ENCODE measurements at places on chromosomes 13 and 19.
A peak's percentile ranks its signal among the peaks of the same experiment; 100 is the strongest.

DNA sequence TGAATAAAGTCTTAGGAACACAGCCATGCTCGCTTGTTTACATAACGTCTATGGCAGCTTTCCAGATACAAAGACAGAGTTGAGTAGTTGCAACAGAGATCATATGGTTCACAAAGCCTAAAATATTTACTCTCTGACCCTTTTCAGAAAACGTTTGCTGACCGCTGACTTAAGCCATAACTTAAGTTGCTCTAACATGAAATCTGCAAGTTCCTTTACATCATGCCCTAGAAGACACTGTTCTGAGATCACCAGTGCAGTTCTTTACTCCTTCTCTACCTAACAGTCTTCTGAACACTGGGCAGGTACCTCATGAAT lies 166.4 kb downstream of the DCLK1 start:
- DNase-seq = no peak

DNA sequence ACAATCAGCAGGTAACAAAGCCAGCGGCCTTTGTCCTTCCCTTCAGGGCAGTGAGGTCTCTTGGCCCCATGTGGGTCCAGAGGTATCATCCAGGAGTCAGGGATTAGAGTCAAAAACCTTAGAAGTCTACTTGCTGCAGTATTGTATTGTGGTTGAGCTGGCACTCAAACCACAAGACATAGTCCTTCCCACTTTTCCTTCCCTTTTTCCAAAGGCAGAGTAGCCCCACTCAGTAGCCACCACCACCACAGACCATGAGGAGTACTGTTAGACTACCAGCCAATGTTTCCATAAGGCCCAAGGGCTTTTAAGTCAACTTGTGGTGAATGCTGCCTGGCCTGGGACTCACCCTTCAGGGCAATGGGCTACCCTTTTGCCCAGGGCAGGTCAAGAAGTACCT lies 27.1 kb upstream of the CCNA1 start:
- DNase-seq = no peak

GRCh38 chr19:6887316-6887715 lies at the start of gene ADGRE1:
ADGRE1 (plus strand) TSS chr19:6887579; CDS start chr19:6887609, 30 bp downstream.
- DNase-seq = no peak

GRCh38 chr13:28035146-28035782 lies 46.8 kb upstream of the URAD start:
- no peak for DNase-seq

- no peak for DNase-seq
Observed at GRCh38 chr19:32407004-32407992, 1.7 kb downstream of the DPY19L3 start.

DNA sequence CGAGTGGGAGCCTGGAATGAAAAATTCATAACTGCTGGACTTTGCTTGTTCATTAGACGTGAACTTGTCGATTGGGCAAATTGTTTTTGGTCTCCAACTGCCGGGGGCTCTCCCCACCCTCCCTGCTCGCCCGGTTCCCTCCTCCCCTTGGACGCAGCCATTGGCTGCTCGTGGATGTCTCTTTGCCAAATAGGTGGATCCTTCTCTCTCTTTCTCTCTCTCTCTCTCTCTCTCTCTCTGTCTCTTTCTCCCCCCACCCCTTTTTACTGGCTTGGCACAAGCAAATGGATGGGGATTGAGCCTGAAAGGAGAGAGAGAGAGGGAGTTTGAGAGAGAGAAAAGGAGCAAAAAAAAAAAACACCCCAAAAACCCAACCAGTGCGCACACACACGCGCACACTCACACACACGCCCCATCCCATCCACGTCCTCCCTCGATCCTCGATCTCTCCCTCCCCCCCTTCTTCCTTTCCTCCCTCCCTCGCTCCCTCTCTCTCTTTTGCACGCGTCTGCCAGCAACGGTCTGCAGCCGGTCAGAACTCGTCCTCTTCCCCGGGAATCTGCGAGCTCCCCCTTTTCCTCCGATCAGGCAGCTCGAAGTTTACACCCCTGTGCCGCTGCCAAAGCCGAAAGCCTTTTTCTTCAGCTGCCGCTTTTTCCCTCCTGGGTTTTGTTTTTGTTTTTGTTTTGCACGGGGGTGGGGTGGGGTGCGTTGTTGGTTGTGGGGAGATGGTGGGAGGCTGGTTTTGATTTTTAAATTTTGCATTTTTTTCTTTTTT lies 27.8 kb downstream of the NFIX start:
- DNase-seq = no peak

GRCh38 chr13:22800526-22801401 lies 380.0 kb upstream of the SGCG start:
- no peak for DNase-seq

GRCh38 chr13:27820524-27821482 lies 28.5 kb downstream of the GSX1 start:
- DNase-seq = no peak

- DNase-seq = no peak
Observed at GRCh38 chr19:54268936-54269335, 11.9 kb upstream of the LILRB5 start.

DNA sequence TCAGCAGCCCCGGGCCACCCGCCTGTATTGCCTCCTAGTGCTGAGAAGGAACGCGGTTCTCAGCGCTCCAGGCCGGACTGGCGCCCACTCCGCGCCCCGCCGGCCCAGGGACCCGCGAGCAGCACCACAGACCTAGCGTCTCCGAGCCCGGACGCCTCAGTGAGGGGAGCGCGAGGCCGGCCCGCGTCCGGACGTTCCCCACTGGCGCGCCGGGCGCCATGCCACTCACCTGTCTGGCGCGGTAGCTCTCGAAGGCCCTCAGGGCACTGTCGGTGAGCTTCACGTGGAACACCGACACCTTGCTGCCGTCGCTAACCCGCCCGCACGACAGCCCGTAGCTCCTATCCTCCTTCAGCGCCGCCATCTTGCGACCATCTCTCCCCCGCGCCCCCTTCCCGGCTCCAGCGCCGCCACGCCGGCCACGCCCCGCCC lies at the start of gene ELL:
Gene ELL, minus strand, starts transcription at position 379 of the 432 bp plus-strand sequence. Its CDS starts 15 bp downstream, at position 364.
- DNase-seq = no peak

DNA sequence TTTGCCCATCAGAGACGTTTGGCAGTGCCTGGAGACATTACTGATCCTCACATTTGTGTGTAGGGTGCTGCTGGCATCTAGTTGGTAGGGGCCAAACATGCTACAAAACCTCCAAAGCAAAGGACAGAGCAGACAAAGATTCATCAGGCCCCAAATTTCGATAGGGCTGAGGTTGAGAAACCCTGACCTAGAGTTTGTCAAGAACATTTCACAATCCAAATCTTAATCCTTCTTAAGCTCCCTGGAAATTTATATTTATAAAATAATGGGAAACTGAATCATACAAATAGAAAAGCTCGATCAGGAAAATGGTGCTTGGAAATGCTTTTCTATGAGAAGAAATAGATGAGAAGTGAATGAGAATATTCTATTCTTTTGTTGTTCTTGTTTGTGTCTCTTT lies 273.6 kb downstream of the DCT start:
- DNase-seq = no peak

DNA sequence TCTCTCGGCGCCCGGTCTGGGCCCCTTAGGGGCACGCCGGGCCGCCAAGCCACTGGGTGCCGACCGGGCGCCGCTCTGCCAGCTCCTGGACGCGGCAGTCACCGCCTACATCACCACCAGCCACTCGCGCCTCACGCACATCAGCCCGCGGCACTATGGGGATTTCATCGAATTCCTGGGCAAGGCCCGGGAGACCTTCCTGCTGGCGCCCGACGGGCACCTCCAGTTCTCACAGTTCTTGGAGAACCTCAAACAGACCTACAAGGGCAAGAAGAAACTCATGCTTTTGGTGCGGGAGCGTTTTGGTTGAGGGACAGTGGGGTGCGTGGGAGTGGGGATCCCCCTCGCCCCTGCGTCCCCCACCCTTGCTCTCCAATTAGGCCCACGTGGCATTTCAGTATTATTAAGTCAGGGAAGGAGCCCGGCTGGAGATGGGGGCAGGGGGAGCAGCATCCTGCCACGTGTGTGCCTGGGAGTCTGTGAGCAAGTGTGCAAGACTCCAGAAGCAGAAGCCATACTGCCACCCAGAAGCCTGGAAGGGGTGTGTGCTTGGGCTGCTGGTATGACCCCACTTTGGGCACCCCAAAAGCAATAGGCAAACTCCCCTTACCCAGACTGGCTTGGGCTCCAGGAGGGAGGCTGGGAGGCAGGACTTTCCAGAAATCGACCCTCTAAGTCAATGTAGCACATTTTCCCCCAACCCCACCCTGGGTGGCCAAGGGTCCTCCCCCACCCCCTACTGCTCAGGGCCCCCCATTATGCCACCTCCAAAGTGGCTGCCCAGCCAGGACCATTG lies 35.7 kb downstream of the ZSWIM4 start:
- DNase-seq = no peak

GRCh38 chr19:49441960-49442350 lies 628 bp upstream of the SLC17A7 start:
- no peak for DNase-seq

GRCh38 chr13:44089452-44089851 lies 209.7 kb downstream of the LACC1 start:
- no peak for DNase-seq

DNA sequence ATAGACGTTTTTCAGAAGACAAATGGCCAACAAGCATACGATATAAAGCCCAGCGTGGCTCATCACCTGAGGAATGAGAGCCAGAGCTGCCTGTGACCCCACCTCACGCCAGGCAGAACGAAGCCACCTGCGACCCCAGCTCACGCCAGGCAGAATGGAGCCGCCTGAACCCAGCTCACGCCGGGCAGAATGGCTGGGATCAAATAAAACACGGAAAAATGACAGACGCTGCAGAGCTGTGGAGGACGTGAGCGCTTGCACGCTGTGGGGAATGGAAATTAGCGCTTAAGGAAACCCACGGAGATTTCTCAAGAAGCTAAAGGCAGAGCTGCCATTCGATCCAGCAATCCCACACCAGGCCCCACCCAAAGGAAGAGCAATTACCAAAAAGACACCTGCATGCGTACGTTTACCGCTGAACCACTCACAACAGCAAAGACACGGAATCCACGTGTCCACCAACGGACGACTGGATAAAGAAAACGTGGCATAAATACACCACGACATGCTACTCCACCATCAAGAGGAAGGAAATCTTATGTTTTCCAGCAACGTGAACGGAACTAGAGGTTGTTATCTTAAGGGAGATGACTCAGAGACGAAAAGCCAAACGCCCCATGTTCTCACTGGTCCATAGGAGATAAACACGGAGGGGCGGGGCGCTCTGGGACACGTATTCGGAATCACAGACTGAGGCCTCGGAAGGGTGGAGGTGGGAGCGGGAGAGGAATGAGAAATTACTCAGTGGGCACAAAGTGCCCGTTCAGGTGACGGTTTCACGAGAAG lies 30.7 kb upstream of the C13orf46 start:
- DNase-seq = no peak

DNA sequence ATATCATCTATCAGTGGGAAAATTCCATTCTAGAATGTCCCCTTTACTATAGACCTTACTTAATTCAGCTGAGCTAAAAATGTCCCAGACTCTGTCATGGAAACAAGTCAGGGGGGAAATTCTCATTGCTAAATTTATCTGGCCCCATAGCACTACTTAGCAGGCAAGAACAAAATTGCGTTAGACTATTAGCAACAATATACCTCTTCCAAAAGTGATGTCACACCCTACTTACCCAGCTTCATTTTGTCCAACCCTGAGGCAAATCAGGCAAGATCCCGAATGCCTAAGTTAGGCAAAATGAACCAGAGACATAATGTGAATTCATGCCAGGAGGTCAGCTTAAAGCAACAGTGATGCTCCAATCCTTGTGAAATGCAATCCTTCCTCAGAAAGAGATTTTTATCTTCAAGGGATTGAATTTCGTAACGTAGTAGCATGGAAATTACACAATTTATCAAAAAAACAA lies 93.7 kb downstream of the FRY start:
- no peak for DNase-seq

DNA sequence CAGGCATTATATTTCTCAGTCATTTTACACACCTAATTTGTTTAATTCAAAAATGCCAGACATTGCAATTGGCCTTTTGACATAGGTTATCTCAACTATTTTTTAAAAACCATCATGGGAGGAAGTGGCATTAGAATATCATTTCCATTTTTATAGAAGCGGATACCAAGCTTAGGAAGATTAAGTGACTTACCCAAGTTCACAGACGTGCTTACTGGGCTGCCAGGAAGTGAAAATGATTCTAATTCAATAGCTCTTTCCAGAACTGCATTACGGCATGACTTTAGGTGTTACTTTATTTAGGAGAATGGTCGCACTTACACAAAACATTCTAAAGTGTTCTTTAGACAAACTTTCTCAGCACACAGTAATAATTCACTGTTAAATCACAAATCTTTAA lies 231.9 kb downstream of the KLF12 start:
- no peak for DNase-seq

DNA sequence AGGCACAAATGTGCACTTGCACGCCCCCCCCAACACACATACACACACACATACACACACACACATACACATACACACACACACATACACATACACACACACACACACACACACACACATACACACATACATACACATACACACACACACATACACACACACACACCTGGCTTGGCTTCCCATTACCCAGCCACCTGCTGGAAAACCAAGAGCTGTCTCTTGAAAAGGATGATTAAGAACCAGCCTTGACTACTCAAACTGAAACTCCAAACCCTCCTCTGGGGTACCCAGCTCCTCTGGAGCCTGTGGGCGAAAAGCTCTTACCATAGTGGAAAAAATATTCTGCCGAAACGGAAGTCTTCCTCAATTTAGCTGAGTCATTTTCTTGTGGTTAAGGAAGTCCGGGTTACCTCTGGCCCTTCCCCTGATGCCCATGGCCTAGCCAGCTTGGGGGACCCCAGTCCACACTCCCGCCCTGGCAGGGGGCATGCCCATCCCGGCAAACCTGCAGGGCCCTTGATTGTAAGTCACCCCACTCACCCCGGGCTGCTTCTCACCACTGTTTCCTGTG lies 21.9 kb downstream of the CEBPA start:
- DNase-seq = peak; percentile 61

DNA sequence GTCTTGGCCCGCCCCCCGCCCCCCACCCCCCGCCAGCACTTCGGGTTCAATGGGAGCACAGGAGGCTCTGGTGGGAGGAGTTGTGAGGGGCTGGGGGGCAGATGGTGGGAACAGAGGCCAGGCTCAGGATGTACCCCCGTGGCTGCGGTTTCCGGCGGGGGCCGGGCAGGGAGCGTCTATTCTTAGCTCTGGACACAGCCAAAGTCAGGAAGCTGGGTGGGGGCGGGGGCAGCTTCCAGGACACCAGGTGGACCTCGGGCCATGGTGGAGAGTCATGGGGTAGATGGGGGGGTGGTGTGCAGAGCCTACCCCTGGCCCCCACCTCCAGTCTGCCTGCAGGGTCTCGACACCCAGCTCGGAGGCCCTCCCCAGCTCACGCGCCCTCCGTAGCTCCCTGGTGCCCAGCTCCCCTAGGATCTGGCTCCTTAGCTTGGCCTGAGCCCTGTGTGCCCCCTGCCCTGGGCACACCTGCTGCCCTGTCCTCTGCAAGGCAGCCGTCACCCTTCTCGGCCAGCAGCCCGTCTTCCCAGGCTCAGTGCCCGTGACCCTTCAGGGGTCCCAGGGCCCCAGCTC lies 2.2 kb upstream of the TBXA2R start:
- no peak for DNase-seq

All from activated naive CD4-positive, alpha-beta T cell treated with anti-CD3 and anti-CD28 coated beads, Interleukin-2, amount 50 U/mL, for 72 hours (primary cell).